NCI-H2029 (cell line): ENCODE measurements at places on chromosomes 12 and 14.

DNA sequence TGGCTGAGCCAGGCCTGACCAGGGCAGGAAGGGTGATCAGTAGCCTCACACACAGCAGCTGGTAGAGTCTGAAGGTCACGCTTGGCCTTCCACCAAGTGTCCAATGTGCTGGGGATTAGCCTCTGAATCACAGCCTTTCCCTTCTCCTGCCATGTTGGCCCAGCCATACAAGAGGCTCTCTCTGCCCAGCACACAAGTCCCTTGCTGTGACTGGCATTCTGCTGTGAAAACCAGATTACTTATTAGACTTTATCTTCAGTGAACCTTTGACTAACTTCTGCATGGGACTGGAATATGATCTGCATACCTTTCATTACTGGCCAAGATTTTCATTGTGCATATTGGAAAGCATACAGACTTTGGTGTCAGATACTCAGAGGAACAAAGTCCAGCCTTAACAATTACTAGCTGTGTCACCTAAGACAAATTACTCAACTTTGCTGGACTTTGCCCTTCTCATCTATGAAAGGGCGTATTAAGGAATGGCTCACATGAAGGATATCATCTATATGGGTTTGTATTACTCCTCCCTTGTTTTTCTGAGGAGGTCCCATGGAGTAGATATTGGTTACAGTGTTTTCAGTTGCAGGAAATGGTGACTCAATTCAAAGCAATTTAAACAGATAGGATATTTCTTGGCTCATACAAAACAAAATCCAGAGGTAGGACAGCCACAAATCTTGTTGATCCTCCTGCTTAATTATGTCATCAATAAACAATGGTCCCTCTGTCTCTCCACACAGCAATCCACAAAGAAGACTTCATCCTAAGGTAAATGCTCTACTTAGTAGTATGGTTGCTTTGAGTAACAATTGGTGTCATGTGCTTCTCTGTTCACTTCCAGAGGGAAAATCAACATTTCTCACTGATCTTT, 99.6 kb downstream of the DYRK2 start:
- DNase-seq = no peak

DNA sequence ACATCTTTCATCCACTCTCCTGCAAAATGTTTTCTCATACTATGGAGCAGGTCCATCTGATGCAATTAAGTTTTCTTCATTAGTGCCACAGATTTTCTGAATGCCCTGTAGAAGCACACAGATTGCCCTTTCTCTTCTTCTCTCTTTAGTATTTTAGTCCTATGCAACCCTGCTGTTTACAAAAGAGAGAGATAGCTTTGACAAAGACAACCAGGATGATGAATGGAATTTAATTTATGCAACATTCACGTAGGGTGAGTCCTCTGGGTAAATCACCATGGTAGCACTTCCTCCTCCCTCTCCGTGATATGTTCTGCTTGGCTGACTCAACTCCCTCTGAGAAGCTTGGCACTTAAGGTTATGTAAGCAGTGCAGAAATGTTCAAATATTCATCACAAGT, 400.9 kb upstream of the PDE3A start:
- peak; percentile 78 for DNase-seq

GRCh38 chr14:69547701-69548348, 26.8 kb downstream of the CCDC177 start:
- DNase-seq = no peak

- DNase-seq = no peak
Observed at GRCh38 chr12:13126494-13126893, 23.0 kb upstream of the GSG1 start.

DNA sequence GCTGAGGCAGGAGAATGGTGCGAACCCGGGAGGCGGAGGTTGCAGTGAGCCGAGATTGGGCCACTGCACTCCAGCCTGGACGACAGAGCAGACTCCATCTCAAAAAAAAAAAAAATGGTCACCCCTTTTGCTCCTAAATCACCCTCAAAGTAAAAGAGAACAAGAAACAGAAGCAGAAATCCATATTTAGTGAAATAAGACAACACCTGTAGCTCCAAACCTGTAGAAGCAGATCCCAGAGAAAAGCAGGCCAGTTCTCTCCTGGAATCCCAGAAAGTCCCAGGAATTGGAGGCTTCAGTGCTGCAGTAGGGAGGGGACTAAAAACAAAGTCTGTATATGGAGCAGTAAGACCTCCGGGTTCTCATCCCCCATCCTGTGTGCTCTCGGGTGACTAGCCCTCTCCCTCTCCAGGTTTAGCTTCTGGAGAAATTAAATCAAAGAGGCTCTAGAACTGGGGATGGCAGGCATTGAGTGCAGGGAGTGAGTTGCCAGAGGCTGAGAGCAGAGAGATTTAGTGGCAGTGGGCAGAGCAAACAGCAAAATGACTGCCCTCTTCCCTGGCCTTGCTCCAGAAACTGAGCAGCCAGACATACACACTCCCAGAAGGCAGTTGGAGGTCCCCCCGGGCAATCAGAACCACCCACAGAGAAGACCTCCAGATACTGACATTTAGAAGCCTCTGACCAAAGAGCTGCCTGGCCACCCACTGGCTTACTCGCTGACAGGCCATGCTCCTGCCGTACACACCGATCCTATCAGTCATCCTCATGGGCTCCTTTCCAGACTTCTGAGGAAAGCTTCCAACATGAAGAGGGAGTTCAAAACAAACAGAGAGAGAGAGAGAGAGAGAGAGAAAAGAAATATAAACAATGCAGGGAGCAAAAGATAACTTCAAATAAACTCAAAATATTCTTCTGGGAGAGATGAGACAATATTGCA, 6.3 kb upstream of the MLXIP start:
- DNase-seq = peak; percentile 60

DNA sequence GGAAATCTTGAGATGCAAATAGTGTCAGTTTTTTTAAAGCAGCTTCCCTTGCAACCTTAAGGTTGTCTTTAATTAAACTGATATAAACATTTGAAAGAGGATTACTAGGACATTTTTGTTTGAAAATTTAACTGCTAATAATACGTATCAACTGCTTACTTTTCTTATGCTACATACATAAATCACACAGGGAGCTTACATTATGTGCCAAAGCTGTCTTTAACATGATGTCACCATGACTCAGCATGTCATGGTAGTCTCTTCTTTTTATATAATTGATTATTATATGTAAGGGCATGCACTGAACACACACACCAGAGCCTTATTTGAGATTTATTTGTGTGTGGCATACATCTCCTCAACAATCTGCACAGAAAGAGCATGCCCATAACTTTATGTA, 63.0 kb upstream of the PTHLH start:
- no peak for DNase-seq

GRCh38 chr12:131711551-131712205, 788 bp downstream of the SFSWAP start:
- DNase-seq = no peak

DNA sequence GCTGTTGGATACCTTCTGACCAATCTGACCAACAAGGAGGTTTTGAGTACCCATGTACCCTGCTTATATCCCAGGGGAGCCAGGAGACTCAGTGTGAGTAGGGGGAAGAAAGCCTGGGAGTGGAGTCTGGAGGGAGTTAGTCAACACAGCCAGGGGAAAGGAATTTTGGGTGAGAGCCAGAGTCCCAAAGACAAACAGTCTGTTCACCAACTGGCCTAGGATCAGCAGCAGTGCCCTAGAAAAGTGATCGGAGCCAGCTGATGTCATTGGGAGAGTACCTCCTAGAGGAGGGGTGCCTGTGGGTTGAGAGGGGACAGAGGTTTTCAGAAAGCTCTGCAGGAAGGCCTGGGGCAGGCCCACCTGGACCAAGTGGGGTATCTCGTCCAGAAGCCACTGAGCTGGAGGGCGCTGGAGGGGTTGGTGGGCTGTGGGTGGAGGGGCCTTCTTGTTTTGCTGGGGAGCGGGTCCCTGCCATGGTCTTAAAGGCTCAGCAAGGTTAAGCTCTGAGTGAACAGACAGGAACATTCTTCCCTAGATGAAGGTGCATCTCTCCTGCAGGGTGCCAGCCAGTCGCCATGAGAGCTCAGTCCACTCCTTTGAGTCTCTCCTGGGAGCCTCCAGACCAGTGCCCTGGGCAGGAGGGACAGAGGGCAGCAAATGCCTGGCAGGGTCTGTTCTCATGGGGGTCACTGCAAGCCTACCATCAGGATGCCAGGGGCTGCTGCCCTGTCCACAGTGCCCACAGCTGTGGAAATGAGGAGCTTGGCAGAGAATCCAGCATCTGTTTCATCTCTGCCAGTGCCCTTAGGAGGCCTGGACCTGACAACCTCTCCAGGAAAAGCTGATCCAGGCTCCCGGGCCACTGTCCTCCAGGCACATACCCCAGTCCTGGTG, 63.6 kb downstream of the CHGA start:
- no peak for DNase-seq

DNA sequence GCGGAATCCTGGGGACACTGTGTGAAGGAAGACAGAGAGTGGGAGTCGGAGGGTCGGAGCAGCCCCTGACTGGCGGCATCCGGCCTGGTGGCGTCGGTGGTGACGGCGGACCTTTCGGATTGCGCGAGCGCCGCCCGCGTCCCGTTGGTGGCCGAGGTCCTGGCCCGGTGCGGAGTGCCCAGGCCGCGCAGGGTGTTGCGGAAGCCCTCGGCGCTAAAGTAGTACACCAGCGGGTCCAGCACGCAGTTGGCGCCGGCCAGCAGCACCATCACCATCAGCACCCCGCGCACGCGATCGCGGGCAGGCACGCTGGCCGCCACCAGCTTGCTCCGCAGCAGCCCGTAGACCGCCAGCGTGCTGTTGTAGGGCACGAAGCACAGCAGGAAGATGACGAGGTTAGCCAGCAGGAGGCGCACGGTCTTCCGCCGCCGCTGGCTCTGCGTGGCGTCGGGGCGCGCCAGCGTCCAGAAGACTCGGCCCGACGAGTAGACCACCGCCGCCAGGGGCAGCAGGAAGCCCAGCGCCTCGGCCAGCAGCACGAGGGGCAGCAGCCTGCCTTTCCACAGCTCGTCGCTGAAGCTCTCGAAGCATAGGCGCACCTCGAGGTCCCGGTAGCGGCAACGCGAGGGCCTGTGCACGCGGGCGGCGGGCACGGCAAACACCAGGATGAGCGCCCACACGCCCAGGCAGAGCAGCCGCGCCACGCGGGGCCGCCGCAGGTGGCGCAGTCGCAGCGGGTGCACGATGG, 13.1 kb upstream of the CHD4 start:
- DNase-seq = no peak

DNA sequence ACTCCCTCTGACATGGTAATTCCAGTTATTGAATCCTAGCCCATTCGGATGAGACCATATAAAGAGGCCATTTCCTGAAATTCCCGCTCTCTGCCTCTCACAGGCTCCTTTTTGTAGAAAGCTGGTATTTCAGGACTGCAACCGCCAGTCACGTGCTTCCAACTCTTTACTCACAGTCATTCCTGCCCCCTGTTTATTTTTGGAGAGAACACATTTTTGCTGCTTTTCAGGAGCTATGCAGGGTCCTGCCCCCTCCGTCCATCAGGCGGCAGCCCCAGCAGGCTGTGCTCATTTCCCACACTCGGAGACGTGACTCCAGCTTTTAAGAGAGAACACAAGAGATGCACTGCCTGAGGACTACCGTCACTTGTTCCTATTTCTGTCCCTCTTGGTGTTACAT, 26.8 kb downstream of the IFT43 start:
- DNase-seq = no peak

DNA sequence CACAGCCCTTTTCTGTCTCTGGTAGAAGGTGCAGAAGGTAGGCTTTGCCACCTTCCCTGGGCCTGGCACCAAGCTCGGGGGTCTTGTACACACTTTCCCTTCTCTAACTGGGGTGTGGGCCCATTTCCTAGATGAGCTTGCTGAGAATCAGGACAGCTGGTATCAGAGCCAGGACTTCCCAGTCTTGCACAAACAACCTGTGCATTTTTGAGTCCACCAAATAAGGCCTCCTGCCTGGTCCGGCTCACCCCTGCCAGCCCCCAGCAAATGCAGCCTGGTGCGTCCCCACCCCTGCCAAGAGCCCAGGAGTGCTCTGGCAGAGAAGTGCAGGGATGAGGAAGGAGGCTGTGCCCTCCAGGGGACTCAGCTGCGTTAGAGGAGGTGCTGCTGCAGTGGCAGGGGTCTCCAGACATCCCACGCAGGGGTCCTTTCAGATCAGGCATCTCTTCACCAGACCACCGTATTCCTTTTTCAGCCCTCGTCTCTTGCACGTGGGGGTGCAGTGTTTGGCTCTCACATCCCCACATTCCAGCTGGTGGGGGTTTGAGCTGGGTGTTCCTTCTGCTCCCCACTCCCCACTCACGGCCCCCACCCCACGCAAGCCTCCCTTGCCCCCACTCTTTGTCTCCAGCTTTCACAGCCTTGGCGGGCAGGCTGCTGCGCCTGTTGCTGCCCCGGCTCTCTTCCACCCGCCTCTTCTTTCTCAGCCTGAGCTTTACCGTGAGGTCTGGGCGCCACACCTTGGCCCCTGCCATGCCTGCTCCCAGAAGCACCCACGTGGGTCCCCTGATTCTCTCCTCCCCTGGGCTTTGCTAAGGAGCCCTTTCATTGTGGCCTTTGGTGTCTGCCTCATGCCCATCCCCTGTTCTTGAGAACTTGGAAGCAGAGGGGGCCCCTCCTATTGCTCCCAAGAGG, 32.3 kb downstream of the MEG3 start:
- DNase-seq = no peak

- DNase-seq = no peak
Observed at GRCh38 chr12:116880213-116880816, 926 bp downstream of the HRK start.

DNA sequence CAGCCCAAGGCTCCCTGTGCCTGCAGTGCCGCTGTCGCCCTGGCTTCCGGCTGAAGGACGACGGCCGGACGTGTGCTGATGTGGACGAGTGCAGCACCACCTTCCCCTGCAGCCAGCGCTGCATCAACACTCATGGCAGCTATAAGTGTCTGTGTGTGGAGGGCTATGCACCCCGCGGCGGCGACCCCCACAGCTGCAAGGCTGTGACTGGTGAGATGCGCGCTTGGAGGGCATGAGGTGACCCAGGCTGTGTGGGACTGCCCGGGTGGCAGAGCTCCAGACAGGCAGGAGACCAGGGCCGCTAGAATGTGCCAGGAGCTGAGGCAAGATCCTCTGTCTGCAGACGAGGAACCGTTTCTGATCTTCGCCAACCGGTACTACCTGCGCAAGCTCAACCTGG, 19.6 kb upstream of the NXPH4 start:
- DNase-seq = no peak

GRCh38 chr12:19474147-19474546, 34.9 kb downstream of the AEBP2 start:
- DNase-seq = no peak

- no peak for DNase-seq
Observed at GRCh38 chr12:92612611-92613010, 90.2 kb upstream of the PLEKHG7 start.

DNA sequence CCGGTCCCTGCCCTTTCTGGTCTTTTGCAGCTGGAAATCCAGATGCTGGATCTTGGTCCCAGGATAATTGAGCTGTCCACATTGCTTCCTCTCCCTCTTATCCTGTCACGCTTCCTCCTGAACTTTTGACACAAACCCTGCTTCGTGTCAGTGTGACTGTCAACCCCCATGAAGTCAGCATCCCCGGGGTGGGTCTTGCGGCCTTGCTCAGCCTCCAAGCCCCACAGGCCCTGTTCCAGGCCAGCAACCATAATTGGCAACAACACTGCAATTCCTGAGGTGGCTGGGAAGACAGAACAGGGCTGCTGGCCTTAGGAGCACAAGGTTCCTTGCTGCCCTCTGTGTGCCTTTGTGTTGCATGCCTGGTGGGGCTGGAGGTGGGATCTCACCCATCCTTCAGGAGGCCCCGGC, 74.9 kb downstream of the NTF3 start:
- DNase-seq = no peak
